SW 1271 (cell line): ENCODE measurements at places on chromosomes 11 and 22.

- DNase-seq = no peak
Measured at GRCh38 chr11:131663405-131664200, 293.2 kb downstream of the NTM start.

DNA sequence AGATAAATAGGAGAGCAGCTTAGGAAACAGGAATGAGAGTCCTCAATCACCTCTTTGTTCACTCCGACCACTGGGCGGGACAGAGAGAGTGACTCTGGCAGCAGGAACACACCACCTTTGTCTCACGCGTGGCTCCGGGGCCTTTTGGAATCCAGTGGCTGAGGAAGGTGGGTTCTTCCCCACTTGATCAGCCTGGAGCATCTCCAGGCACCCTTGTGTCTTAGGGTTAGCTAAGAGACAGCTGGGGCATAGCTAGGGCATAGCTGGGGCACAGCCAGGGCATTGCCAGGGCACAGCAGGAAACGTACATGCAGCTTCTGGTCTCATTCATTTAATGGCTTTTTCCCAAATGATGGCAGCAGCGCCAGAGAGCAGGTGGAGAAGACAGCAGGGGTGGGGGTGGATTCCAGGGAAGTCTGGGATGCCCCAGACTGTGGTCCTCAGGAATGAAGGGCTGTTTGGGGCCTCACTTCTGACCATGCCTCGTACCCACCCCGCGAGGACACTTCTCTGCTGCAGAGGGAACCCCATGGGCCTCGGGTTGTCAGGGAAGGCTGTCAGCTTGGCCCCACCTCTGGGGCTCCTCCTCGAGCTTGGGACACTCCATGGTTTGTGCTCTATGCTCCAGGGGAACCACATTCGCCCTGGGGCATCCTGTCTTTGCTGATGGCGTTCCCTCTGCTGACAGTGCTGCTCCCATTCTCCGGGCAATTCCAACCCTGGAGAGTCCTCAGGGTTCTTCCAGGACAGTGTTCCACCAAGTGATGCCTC, 30.4 kb upstream of the SHANK2 start:
- no peak for DNase-seq

GRCh38 chr11:65213322-65214211, 31.8 kb downstream of the CAPN1 start:
- no peak for DNase-seq

GRCh38 chr22:33573479-33573878, 346.8 kb downstream of the LARGE1 start:
- no peak for DNase-seq

DNA sequence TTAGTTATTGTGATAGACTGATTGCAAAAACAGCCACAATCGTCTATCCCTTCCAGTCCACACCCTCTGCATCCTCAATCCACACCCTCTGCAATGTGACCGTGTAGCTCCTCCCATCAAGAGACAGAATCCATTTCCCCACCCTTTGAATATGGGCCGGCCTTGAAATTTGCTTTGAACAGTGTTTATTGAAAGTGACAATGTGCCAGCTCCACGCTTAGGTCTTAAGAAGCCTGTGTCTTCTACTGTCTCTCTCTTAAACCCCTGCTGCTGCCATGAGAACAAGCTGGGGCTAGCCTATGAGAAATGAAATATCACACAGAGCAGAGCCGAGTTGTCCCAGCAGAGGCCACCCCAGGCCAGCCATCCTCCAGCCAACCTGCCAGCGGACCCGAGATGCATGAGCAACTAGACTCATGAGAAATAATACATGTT, 22.3 kb upstream of the MICAL2 start:
- peak; percentile 57 for DNase-seq

DNA sequence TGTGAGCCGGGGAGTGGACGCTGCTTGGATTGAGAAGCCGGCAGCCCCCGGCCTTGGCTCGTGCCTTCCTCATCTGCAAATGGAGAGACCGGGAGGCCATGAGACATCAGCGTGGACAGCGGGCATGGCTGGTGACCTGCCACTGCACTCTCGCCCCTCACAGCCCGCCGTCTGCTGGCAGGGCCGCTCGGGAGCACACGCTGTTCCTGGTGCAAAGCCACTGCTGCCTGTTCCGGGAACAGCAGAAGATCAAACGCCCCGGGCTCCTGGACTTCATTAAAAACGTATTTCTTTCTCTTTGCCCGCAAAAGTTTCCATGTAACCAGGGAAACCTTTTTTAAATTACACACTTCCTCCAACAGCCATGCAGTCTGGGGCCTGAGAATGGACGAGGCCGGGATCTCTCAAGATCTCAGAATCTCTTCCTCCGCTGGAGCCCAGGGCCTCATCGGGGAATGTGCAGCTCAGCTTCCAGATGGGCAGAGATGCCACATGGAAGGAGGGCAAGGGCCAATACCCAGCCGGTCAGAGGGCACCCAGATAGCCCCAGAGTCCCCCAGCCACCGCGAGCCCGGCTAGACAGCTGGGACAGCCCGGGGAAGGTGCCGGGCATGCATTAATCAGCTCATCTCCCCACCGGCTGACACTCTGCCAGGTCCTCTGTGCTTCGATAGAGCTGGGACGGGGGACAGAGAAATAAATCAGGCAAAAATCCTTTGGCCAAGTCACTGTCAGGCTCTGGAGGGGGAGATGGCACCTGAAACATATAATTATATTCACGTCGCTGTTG, 62.8 kb upstream of the PRR5 start:
- no peak for DNase-seq

DNA sequence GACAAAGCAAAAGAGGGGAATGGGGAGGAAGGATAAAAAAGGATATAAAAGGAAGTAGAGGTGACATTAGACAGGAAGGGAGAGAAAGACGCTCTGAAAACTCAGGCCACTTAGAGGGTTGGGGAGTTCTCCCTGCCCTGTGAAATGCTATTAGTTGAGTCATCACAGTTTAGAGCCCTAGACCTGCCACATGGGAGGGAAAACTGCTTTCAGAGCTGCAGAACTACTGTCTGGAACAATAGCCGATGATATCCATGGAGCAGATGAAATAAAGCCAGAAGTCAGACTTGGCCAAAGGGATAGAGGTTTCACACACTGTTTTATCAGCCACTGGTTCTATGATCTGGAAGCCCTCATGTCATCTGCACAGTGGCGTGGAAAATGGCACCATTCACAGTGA, 157.9 kb downstream of the NCAM1 start:
- DNase-seq = no peak

DNA sequence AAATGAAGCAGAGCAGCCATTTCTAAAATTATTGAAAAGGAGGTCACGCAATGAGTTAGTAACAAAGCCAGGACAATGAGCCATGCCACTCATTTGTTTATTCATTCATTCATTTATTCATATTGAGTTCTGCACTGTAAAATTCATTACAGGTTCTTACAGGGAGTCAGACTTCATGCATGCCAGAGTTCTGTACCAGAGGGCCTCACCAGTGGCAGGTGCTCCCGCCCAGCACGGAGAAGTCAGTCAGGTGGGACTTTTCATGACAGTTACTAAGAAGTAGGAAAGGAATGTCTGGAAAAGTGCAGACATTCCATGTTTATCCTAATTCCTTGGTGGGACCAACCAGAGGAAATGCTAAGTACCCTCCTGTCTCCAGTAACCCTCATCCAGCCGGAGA, 217.5 kb upstream of the BLID start:
- no peak for DNase-seq

- DNase-seq = no peak
Measured at GRCh38 chr11:116657842-116658825, 114.7 kb downstream of the BUD13 start.

GRCh38 chr11:14774721-14775120, 117.3 kb downstream of the CYP2R1 start:
- DNase-seq = no peak

DNA sequence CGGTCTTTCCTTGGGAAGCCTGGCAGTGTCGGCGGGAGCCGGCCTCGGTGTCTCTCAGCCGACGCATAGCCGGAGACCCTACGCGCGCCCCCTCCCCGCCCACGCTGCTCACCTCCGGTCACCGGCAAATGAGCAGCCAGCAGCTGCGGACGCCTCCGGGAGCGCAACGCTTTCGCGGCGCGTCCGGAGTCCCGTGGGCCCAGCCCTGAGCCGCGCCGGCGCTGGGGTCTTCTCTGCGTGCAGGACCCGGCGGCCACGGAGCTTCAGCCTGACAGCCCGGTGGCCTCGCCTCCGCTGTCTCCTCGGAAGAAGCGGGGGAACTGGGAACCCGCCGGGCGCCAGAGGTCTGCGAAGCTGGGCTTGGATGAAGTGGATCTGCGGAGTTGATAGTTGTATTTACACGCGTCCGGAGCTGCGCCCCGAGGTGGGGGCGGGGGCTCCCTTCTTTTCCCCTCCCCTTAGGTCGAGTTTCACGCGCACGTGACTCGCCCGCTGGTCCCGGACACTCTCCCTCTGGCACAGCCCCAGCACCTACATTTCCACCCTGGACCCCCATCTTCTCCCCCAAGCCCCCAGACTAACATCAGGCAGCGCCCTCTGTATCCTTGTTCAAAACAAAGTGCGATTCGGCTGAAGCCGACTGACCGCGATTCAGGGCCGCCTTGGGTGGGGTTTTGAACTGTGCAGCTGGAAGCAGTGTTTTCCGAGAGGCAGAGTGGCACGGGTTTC, at the start of gene SLC43A1:
Gene SLC43A1, minus strand, starts transcription at position 371 of the 729 bp plus-strand sequence. CDS start 1,591 bp downstream, outside the sequence.
- DNase-seq = no peak

DNA sequence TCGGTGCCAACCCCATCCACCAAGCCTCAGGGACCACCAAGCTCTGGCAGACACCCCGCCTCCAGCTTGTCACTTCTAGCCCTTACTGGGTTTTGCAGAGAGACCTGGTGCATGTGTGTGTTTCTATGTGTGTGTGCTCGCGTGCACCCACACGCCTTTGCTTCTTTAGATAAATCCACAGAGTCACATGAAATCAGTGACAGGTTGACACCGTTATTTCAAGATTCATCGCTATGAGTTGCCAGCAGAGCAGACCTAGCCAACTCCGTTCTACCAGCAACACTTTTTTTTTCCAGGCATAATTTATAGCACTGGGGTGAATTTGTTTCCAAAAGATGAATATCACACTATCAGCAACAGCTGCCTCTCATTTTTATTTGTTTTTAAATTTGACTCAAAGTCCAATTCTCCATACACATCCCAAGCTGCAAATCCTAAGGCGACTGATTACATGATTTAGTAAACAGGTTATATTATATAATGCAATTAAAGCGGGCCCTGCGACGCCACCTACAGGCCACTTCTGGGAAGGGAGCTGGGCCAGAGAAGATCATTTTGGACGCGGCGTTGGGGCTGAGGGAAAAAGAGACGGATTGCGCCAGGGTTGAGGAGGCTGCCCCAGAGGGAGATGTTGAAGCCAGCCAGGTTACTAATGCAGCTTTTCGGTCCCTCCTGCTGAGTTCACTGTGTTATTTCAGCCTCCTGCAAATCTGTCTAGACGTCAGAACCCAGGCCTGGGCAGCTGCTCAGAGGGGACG, 150.5 kb downstream of the FEZ1 start:
- DNase-seq = peak; percentile 50

- DNase-seq = no peak
Measured at GRCh38 chr11:110200241-110200640, 96.2 kb downstream of the RDX start.

DNA sequence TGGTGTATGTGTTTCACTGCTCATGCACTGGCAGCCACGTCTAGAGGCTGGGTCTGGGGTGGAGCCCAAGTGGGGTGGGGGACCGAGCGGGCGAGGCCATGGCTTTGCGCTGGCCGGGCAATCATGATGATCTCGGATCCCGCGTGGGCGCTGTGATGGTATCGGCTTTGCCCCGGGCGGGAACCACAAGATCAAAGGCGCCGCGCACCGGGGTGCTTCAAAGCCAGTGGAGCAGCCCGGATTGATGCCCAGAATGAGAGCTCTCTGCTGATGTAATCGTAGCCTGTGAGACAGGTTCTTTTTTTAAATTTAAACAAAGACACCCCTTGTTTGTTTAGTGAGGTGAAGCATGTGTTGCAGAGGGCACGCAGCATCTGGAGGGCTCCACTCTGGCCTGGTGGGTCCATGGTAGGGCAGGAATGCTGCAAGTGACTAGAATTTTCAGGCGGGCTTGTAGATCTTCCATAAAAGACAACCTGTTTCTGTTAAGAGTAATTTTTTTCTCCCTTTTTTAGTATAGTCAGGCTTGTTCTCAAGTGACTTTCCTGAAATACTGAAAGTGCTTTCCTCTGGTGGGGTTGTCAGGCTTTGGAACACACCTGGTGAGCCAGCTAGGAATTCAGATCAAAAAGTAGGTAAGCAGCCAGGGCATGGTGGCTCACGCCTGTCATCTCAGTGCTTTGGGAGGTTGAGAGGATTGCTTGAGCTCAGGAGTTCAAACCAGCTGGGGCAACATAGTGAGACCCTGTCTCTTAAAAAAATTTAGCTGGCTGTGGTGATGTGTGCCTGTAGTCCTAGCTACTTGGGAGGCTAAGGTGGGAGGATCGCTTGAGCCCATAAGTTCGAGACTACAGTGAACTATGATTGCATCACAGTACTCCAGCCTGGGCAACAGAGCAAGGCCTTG, 40.7 kb downstream of the ZNRF3 start:
- no peak for DNase-seq
